ENCODE measurements at places on chromosomes 5 and 9.
A peak's percentile ranks its signal among the peaks of the same experiment; 100 is the strongest.

DNA sequence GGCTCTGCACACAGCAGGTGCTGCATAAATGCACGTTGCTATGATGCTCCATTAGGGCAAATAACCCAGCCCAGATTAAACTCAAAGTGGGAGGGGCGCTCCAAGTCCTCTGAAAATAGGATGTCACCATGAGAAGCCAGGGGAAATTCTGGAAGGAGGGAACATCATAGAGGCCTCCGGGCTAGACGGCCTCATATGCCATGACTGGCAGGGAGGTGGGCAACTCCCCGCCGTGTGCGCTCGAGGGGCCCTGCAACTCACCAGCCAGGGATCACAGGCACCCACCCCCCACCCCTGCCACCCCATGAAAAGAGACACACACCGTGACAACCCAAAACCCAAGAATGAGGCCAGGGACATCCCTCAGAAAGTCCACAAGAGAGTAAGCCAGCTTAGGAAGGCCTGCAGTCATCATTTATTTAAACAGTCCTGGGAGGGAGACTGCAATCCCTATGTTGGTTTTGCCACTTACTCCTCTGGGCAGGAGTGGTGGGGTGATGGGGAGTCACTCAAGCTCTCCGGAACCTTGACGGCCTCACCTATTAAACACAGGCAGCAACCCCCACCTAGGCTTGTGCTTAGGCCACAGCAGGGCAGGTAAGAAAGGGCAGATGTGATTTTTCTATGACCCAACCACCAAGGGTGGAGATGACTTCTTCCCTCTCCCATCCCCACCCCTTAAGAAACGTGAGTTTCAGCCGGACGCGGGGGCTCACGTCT, 4.0 kb downstream of the VAV2 start:
- no peak for DNase-seq

GRCh38 chr5:121969660-121970295, 8.0 kb downstream of the SRFBP1 start:
- DNase-seq: no peak

DNA sequence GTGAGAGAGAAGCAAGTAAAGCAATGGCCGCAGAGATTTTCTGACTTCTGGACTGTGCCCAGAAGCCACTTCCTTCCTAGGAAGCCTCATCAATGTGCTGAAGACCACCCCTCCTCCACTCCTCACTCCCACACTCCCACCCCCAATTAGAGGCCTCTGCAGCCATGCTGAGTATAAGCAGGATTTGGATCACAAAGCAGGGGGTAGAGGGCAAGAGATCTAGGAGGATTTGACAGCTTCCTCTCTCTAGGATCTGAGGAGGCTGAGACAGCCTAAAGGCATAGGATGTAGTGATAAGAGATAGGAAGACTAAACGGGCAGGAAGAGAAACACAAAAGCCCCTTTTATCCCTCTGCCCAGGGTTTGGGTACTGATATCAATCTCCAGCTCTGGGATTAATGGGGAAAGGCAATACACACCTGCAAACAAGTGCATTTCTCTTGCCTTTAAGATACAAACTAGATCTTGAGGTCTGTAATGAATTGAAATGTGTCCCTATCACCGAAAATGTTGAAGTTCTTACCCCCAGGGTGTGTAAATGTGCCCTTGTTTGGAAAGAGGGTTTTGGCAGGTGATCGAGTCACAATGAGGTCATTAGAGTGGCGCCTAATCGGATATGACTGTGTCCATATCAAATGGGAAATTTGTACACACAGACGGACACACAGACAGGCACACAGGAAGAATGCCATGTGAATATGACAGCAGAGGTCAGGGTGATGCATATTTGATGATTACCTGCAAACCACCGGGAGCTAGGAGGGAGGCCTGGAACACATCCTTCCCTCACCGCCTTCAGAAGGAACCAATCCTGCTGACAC, 28.5 kb downstream of the KCNV2 start:
- no peak for DNase-seq

GRCh38 chr5:57681942-57682341, 199.3 kb upstream of the ACTBL2 start:
- DNase-seq: no peak

DNA sequence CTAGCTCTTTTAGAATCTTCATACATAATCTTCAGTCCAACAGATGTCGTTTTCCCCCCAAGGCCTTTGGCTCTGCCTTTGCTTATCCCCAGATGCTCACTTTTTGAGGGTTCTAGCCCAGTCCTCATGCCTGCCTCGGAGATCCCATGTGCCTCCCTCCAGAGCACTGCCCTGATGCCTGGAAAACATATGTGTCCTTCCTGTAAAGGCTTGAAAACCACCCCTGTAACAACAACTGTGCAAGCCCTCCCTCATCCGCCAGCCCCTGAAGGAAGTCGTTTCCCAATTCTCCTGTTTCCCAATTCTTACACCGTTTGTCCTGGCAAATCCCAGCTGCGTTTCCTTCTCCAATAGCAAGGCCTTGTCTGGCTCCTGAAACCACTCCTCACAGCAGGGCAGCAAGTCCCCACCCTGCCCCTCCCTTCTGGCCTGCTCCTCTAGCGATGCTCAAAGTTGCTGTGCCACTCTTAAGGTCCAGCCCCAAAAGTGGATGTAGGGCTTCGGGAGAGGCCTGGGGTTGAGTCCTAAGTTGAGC, 52.2 kb downstream of the SLC36A1 start:
- no peak for DNase-seq

GRCh38 chr9:16321461-16322119, 548.9 kb downstream of the BNC2 start:
- peak; percentile 45 for DNase-seq

GRCh38 chr5:43227655-43228054, 35.6 kb downstream of the NIM1K start:
- no peak for DNase-seq

DNA sequence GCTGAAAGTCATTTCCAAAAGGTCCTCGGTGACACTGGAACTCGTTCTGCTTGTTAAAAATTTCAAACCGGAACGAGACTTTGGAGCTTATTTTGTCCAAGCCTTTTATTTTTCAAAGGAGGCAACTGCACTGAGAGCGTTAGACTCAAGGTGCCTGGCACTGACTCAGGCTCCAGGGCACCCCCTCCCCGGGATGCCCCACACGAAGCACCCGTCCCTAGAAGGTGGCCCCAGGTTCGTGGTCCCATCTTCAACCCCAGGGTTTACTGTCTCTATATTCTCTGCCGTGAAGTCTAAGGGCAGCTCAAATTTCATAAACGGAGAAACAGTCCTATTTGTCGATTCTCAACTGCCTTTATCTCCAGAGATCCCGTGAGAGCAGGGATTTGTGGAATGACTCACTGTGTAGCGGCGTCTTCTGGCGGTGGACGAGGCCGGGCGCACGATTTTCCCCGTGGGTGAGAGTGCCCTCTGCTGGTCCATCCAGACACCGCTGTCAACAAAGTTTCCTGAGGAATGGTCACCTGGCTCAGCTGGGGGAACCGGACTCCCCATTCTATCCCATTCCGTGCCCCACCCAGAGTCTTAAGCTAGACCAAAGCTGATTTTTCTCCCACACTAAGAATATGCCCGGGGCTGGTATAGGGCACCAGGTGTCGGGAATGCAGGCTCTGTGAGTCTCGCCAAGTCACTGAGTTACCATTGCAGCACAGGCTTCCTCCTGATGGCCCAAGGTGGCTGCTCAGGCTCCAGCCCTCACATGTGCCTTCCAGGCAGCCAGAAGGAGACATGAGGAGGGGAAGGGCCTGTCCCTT, 27.1 kb upstream of the SLC6A19 start:
- no peak for DNase-seq

DNA sequence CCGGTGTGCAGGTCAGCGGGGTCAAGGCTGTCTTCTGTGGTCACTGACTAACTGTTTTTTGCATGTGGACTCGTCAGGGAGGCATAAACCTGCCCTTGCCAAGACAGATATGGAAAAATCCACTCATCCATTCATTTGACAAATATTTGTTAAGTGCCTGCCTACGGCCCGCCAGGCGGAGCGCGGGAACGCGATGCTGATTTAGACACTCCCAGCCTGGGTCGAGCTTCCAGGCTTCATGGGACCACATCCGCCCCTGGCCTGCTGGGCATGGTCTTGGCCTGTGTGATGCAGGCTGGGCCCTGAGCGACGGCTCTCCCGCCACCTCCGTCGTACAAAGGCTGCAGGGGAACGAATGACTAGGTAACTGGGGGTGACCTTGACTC, 18.1 kb downstream of the MYMK start:
- no peak for DNase-seq

DNA sequence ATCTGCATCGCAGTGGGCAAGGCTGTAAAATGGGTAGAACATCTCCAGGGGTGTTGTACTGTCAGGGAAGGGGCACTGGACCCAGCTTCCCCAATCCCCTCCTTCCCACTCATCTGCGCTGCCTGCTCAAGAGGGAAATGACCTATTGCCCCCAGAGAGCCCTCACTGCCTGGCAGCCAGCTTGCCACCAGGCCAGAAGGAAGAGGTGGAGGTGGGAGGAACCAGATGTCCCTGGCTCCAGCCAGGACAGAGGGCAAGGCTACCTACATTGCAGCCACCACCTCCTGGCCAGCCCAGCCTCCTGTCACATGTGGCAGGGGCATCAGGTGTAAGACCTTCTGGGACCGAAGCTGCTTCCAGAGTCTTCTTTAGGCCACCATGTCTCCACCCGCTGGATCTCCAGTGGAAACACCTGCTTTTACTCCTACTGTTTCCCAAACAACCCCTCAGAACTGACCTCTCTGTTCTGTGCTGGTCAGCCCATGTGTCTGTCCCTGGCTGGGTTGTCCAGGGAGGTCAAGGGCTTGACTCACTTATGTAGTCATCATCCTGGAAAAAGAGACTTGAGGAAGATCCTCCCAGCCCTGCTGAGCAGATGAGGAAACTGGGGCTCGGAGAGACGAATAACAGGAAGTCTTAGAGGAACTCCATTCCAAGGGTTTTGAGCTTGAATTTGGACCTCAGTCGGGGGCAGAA, 42.3 kb downstream of the JADE2 start:
- no peak for DNase-seq

- no peak for DNase-seq
Observed at GRCh38 chr5:34817558-34818351, 21.2 kb upstream of the TTC23L start.

DNA sequence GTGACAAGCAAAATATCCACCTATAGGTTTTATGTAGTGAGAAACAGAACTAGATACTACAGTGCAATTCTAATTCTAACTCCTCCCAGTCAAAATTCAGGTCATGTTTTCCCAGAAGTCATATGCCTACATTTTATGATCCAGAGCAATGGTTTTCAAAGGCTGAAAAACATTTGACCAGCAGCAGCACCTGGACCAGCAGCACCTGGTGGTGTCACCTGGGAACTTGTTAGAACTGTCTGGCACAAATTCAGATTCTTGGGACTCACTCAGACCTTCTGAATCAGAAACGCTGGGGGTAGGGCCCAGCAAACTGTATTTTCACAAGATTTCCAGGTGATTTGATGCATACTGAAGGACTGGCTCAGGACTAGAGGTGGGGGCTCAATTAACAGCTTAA, 367.7 kb upstream of the RFX3 start:
- no peak for DNase-seq

- DNase-seq: no peak
Observed at GRCh38 chr9:7613931-7614330, 185.6 kb downstream of the DMAC1 start.

DNA sequence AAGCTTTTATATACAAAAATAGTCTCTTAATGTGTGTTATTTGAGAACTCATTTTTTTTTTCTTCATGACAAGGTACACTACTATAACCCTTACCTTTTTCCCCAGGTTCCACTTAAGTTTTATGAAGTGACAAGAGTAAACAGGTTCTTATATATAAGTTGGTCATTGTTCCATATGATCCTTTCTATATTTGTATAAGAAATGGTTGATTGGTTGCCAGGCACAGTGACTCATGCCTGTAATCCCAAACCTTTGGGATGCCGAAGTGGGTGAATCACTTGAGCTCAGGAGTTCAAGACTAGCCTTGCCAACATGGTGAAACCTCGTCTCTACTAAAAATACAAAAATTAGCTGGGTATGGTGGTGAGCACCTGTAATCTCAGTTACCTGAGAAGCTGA, 108.3 kb downstream of the PCSK1 start:
- no peak for DNase-seq
